ENCODE measurements at places on chromosomes 11 and 22.
A peak's percentile ranks its signal among the peaks of the same experiment; 100 is the strongest.

DNA sequence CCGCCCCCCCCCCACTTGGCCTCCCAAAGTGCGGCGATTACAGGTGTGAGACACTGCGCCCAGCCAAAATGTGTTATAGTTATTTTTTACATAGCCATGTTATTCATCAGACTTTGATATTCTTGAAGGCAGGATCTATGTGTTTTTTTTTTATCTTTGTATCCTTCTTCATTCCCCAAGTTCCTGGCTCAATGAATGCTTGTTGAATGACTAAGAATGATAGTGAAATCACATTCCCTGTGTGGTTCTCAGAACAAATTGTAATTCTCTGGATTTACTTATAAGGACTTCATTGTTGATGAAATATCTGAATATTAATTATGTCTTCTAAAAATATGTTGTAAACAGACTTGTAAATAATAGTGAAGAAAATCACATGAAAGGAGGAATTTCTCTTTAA, 33.5 kb downstream of the MMP7 start:
- no peak for DNase-seq

DNA sequence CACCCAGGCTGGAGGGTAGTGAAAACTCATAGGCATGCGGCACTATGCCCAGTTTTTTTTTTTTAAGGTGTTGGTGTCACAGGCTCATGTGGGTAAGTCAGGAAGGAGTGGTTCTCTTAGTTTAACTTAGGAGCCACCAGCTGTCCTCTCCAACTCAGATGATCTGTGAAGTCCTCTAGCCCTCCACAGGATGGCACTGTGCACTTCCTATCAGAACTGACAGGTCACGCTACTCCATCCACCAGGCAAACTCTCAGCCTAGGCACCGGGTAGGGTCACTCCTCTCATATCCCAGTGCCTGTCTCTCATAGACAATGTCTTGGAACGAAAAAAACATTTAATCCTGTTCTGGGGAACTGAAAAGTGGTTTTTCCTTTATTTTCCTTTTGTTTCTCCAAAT, 16.5 kb downstream of the NAP1L4 start:
- DNase-seq, result no peak

DNA sequence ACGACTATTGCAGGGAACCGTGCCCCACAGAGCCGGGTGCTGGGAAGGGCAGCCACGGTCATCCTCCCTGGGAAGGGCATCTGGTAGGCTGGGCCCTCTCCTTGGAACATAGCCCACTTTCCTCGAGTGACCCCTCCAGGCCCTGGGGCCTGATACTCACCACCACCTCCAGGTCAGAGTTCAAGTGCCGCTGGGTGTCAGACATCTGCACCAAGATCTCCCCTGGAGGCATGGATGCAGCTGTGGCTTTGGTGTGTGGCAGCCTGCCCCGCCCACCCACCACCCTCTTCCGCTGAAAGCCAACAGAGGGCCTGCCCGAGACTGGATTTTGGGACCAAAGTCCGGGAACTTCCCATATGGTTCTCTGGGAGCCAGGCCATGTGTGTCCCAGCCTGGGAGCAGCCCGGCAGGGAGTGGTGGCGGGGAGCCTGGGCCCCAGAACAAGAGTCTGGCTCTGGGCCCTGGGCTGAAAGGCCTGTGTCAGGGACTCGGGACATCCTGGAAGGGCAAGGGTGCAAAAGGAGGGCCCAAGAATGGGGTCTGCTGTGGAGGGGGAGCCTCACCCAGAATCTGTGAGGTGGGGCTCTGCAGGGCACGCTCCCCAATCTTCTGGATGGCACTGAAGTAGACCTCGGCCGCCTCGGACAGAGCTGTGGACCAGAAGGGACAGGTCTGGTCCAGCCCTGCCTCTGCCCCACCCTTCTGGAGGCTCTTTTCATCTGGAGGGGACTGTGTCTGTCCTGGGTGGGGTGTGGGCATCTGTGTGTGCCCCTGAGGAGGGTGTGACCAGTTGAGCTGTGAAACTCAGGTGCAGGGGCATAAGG, 2.6 kb downstream of the BAIAP2L2 start:
- peak; percentile 56 for DNase-seq

DNA sequence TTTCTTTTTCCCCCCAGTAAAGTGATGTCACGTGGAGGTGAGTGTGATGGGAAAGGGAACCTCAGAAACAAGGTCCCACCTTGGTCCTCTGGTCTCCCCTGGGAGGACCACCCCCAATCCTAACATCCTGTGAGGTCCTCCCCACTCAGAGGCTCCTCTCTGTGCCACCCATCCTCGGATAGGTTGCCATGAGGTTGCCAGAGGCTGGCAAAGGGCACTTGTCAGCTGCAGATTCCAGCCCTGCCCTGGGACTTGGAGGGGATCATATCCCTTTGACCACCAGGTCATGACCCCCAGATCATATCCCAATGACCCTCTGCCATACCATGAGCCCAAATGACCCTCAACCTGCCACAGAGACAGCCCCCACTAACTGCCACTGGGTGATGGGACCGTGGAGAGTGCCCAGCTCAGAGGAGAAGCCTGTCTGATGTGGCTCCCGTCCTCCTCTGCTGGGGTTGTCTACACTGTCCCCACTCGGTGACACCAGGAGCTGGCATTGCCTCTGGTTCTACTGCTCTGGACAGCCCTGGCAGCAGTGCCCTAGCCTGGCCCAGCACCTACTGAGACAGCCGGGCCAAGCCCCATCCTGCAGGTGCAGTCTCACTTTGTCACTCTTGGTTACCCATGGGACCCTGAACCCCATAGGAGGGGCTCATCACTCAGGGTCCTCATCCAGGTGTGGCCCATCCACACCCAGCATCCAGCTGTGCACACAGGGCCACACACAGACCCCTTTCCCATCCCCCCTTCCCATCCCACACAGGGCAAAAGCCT, 90.2 kb upstream of the KCNQ1OT1 start:
- no peak for DNase-seq

DNA sequence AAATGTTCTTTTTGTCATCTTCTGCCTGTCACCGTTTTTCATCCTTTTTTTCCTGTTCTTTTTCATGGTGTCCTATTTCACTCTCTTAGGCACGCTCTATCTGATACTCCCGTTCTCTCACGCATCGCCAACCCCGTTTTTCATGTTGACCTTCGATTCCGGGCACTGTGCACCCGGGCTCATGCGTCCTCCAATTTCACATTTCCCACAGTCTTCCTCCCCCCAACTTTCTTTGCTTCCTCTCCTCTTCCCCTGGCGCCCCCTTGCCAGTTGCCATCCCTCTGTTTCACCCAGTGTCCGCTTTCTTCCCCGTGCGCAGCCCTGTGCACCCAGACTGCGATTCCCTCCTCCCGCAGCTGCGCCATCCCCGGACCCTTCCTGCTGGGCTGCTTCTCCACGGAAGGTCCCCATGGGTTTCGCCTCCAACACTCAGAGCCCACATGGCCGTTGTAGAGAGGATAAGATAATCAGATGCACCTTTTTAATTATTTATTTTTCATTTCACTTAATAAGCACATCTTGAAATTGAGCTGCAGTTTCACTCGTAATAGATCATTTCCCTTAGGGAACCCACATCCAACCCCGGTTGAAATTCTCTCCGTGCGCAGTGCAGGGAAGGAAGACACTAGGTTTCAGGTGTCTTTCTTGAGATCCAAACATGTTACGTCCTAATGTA, 791.1 kb downstream of the NTM start:
- DNase-seq, result no peak

Measured in DMS 273 treated with DMSO at 0.1 percent for 48 hours (cell line).